ENCODE measurements at places on chromosomes 1 and 21.

DNA sequence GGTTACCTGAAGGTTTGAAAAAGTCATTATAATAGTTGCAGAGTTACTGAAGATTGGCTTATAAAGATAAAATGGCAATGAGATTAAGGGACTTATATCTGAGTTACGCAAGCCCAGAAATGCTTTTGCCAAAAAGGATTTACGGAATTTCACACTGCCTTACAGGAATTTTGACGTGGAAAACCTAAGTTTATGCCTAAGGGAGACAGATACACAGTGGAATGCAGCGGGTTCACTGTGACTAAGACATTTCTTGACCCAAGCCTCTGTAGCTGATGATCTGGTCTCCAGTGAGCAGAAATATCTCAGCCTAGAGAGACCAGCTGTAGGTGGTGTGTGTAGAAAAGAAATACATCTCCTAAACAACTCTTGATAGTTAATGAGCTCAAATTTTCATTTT, 10.1 kb upstream of the EXO1 start:
- DNase-seq, result no peak

- DNase-seq, result no peak
These were observed 2.6 kb downstream of the AHDC1 start for GRCh38 chr1:27601321-27601770.

DNA sequence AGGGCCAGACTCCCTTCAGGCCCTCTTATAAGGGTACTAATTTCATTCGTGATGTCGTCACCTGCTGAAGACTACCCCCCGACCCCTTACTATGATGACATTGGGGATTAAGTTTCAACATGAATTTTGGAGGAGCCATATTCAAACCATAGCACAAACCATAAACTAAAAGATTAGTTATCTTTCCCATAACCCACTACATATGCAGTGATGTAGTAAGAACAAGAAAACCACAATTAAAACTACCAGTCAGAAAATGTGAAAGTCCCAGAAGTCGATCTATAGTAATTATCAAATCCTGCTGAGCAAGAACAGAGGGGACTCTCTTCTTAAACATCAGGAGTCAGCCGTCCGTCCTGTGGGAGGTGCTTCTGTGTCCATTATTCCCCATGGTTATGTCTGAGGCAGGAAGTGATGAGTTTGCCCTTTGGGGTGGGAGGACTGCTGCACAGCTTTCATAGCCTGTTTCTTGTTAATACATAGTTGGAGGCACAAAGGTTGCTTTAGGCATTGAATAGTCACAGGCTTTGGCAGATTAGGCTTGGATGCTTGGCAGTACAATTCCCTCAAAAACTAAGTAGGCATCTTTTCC, 35.9 kb upstream of the PTGFRN start:
- no peak for DNase-seq

DNA sequence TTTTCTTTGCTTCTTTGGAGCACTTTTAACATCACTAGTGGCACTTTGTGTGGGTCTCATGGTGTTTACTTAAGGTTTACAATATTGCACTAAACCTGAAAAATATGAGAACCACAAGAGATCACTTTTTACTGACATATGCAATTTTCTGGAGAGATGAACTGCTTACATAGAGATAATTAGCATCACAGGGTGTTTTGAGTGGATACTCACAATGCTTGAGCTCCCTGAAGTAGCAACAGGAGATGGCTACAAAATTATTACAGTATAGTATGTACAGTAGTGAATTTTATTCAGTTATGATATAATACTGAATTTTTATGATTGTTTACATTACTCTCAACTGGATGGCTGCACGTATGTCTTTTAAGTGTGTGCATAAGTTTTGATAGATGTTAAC, 22.6 kb downstream of the RPRD2 start:
- DNase-seq, result no peak

DNA sequence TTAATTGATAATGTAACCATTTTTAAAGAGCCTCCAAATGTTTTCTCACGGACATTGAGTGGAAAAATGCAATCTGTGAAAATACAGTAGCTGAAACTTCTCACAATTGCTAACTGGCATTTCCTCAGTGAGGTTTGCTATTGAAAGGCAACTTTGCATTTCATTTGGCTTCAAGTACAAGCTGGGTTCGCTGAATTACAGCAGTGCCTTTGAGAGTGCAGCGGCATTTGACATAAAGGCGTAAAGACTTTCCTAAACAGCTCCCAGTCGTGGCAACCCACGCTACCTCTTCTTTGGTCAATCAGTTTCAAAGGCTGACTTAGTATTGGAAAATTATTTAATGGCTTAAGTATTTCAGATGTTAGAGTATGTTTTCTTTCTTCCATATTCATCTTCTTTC, 39.3 kb upstream of the ZBTB18 start:
- peak; percentile 7 for DNase-seq

GRCh38 chr1:26579681-26580111, 50.1 kb downstream of the RPS6KA1 start:
- no peak for DNase-seq

DNA sequence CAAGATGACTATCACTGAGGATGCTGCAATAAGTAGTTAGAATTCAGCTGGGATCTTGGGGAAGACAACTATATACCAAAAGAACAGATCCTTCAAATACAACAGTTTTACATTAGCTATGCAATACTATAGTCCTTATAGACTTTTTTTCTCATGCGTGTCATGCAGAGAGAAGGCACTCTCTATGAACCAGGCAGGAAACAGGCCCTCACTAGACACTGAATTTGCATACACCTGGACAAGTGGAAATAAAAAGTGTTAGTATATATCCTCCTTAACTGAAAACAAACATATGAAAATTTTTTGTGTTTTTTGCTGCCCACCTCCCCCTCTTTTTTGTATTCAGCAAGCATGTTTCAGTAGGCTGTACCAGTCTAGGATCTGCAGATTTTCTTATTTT, 29.9 kb downstream of the TMCO1 start:
- DNase-seq, result no peak

DNA sequence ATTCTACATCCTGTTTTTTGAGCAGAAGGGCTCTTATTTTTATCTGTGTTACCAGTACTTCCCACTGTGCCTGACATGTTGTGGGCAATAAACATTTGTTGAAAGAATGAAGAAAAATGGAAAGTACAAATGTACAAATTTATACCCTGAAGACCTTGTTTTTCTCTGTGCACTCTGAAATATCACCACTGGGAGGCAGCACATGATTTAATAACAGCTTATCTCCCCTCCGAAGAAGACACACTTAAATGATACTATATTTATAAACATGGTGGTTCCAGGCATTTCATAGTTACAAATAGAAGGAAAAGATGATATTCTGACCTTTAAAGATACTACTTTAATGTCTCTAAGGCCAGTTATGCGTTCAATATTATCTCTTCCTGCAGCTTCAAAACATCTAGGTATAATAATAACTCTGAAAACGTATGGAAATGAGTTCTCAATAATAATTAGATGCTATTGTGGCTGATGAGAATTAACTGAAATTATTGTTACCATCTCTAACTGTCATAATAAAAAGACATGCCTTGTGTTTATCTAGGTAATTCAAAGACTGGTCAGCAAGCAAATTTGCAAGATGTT, 12.8 kb downstream of the DYNLT5 start:
- DNase-seq, result no peak

DNA sequence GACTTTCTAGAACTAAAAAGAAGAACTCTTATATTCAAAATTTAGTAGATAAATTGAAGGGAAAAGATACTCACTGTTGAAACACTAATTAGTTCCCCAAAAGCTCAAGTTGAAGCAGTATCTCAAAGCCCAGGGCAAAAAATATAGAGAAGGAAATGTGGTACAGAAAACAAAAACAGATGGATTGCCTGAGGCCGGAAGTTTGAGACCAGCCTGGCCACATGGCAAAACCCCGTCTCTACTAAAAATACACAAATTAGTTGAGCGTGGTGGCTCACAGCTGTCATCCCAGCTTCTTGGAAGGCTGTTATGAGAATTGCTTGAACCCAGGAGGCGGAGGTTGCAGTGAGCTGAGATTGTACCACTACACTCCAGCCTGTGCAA, 36.0 kb downstream of the FAM177B start:
- DNase-seq, result no peak

Measured in iPS DF 19.7 (cell line).